ENCODE measurements at places on chromosomes 2 and 18.

DNA sequence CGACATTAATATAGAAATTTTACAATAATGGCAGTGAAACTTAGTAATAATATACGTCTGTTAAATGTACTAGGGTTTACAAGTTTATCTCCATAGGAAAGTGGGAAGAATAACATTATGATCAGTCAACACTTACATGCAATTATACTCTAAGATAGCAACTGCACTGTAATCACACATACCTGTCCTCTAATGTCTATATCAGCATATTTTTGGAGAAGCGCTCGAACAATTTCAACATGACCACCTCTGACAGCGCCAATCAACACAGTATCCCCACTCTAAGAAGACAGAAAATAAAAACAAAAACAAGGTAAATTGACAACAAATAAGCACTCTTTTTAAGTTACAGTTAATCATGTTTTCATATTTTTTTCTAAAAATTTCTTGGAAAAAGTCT, 37.2 kb downstream of the KIDINS220 start:
- no peak for DNase-seq

DNA sequence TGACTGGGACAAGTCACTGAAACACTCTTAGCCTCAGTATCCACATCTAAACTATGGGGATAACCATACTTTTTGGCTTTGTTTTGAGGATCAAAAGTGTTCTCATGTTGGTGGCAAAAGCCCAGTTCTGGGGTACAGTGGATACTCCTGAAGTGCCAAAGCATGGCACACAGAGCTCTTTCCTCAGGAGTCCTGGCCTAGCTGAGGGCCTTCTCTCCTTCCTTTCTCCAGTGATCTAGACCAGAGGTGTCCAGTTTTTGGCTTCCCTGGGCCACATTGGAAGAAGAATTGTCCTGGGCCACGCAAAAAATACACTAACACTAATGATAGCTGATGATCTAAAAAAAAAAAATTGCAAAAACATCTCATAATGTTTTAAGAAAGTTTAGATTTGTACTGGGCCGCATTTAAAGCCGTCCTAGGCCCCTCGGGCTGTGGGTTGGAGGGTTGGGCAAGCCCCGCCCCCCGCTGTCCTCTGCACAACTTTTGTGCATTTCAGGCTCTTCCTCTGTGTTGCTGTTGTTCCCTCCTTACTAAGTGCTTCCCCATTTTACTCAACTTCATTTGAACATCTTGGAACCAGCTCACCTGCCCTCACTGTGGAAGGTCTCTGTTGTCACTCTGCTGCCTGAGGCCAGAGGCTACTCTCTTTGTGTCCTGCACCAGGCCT, 337.0 kb downstream of the CYRIA start:
- DNase-seq, result no peak

GRCh38 chr2:110869472-110870446, 137.4 kb downstream of the ACOXL start:
- DNase-seq, result no peak

DNA sequence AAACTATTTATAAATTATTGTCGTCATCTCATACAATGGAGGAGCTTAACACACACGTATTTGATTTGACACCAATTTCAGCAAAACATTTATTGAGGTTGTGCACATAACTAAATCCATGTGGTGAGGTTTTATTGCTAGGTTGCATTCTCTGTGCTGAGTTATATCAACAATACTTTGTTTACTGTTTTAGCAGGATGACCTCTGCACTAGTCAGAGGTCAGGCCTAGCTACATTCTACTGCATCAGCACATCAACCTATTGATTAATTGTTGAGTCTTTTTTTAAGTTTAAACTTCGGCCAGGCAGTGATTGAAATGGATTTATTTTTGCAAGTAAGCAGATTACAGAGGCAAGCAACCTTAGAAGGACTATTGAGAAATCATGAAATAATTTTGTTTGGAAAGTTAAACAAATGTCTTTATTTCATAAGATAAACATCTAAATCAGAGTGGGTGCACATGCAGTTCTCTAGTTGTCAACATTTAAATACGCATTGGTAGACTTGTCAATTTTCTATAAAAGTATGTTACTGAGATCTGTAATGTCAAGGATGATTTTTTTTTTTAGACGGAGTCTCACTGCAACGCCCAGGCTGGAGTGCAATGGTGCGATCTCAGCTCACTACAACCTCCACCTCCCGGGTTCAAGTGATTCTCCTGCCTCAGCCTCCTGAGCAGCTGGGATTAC, 75.2 kb upstream of the CD28 start:
- no peak for DNase-seq

GRCh38 chr2:107412981-107413380, 413.7 kb upstream of the RGPD4 start:
- DNase-seq, result no peak

DNA sequence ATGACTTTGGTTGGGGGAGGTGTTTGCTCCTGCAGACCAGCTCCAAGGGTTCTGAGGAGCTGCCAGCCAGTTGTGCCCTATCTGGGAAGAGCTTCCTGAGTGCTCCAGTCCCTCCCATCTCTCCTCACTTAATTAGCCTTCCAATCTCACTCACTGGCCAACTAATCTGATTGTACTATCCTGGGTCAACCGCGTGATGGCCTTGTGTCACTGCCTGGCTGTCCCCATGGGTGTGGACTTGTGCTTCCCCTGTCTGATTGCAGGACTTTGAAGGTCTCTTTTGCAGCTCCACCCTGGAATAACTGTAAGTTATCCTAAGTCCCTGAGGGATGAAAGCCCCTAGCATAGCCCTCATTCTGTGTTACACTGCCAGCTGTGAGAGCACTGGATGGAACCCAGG, 65.0 kb downstream of the SLC4A5 start:
- DNase-seq, result no peak

DNA sequence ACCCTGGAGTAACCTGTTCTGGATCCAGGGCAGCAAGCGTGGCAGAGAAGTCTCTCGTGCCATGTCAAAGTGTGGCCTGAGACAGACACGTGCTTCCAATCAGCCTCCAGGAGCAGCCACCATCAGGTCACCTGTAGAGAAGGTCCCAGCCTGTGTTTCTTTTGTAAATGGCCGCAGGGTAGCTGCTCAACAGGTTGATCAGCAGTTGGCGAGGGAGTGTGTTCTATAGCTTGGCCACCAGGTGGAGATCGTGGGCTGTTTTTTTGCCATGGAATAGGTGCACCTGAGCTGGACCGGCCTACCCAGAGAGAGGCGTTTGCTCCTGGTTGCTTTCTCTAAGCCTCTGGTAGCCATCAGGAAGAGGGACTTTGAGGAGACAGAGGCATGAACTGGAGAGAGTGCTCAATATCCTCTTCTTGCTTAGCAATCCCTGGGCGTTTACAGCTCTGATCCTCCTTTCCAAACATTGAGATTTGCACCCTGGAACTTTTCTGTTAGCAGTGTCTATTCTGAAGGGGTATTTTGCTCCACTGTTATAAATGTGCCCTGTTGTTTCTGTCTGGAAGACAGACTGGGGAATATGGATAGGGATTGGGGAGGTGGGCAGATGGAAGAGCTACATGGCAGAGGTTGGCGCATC, 34.2 kb upstream of the EN1 start:
- peak; percentile 66 for DNase-seq

GRCh38 chr2:175884697-175885393, 117.2 kb downstream of the LNPK start:
- no peak for DNase-seq

GRCh38 chr2:230671117-230671516, 41.5 kb upstream of the CAB39 start:
- no peak for DNase-seq

GRCh38 chr18:40902436-40902835, 1052.6 kb upstream of the PIK3C3 start:
- DNase-seq, result no peak

GRCh38 chr2:96759548-96759947, 1.2 kb upstream of the CNNM4 start:
- DNase-seq, result no peak

DNA sequence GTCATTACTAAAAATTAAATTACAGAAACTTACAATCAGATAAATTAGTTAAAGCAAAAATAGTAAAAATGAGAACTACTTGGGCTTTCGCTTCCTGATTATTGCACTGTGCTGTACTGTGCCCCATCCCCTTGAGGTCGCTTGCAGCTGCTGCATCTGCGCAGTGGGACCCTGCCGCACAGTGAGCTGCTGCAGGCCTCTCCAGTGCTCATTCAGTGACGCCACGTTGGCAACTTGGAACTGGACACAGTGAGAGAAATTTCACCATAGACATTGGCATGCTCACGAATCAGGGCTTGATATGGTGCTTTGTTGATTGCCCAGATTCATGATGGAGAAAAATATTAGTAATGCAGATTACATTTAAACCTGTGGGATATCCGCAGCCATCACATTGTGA, 290.8 kb upstream of the MYT1L start:
- no peak for DNase-seq

GRCh38 chr2:236724200-236724599, 154.6 kb downstream of the ACKR3 start:
- DNase-seq, result no peak

- no peak for DNase-seq
These were observed 201.7 kb downstream of the NAPG start for GRCh38 chr18:10727477-10727876.

GRCh38 chr2:24651643-24652003, 141.6 kb downstream of the PTRHD1 start:
- DNase-seq, result no peak

DNA sequence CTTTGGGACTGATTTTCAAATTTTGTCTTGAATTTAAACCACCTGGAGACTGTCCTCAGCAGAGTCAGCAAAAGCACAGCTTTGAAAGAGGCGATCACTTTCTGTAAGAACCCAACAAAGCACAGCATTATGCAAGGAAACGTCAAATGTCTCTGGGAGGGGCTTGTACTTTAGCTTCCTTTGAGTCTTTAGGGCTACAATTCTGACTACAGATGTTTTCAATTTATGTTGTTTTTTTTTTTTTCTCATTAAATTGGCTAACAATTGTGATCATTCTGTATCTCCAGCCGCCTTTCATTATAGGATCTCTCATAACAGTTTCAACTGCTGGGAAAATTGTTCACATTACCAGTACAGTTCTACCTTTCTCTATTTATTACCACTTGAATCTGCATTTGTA, 48.3 kb downstream of the COL3A1 start:
- no peak for DNase-seq

DNA sequence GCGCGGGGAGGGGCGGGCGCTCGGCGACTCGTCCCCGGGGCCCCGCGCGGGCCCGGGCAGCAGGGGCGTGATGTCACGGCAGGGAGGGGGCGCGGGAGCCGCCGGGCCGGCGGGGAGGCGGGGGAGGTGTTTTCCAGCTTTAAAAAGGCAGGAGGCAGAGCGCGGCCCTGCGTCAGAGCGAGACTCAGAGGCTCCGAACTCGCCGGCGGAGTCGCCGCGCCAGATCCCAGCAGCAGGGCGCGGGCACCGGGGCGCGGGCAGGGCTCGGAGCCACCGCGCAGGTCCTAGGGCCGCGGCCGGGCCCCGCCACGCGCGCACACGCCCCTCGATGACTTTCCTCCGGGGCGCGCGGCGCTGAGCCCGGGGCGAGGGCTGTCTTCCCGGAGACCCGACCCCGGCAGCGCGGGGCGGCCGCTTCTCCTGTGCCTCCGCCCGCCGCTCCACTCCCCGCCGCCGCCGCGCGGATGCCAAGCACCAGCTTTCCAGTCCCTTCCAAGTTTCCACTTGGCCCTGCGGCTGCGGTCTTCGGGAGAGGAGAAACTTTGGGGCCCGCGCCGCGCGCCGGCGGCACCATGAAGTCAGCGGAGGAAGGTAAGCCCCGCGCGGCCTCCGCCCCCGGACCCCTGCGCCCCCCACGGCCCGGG, at the start of gene NFATC1:
NFATC1 (plus strand) TSS at position 170 of the 644 bp plus-strand sequence; CDS start at position 465, 295 bp downstream.
- peak; percentile 84 for DNase-seq
